Activated naive CD8-positive, alpha-beta T cell treated with anti-CD3 and anti-CD28 coated beads for 36 hours (primary cell): ENCODE measurements at places on chromosomes 1 and 21. TPM values are rescaled to one million over a fixed set of nuclear protein-coding genes. Genes with fewer than 3 reads are reported as not detected.

The PRKAA2 gene
- 0.02 TPM for total RNA-seq

The COL24A1 gene
- total RNA-seq: not detected

The TXLNA gene
- total RNA-seq: 84.4 TPM

The TEDDM1 gene
- not detected for total RNA-seq
